ENCODE measurements at places on chromosomes 1 and 21. TPM values are rescaled to one million over a fixed set of nuclear protein-coding genes. Genes with fewer than 3 reads are reported as not detected.

Gene TSSK3
- 3.7 TPM for total RNA-seq

Gene CACNA1S
- total RNA-seq = not detected

Gene RAB42
- total RNA-seq = 6.2 TPM

Gene PLA2G5
- total RNA-seq = 0.69 TPM

Gene OLFML2B
- 0.92 TPM for total RNA-seq

DNA sequence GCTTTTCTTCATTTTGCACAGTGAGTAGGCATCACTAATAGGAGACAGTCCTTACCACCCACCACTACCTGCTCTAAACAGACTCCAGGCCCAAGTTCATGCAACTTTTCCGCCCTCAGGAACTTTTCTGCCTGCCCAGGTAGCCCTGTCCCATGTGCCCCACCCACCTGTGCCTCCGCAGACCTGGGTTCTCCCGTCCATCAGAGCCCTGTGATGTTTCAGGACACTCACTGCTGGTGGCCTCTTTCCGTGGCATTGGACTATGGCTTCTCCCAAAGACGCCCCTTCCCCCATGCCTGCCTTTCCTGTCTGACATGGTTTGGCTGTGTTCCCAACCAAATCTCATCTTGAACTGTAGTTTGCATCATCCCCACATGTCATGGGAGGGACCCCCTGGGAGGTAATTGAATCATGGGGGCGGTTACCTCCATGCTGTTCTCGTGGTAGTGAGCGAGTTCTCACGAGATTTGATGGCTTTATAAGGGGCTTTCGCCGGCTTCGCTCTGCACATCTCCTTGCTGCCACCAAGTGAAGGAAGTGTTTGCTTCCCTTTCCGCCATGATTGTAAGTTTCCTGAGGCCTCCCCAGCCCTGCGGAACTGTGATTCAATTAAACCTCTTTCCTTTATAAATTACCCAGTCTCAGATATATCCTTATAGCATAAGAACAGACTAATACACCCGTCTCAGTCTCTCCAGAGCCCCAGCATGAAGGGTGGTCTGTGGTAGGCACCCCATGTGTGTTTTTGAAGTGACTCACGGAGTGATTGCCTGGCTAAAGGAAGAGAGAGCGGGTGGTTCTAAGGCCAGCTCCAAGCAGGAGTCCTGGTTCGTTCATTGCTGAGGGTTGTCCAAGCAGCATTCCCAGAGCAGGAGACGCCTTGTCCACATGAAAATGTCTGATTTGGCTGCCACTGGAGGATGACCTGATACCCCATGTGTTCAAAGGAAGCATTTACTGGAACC lies 86.0 kb upstream of the ZBTB40 start:
- DNase-seq = no peak

DNA sequence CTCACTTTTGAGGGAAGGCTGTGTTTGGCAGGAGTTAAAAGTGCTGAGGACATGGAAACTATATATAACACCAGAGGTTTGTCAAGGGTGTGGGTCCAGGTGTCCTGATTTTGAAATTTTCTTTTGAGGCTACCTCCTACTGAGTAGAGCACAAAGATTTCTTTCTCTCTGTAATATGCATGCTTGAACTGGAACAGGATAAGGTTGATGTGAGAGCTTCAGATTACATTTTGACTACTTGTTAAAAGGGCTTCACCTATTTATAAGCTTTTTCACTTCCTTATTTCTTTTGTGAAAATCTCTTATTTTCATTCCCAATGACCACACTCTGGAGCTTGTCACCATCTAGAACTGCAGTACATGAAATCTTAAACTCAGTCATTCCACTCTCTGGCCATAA lies 59.8 kb upstream of the PLA2G4A start:
- DNase-seq = no peak

DNA sequence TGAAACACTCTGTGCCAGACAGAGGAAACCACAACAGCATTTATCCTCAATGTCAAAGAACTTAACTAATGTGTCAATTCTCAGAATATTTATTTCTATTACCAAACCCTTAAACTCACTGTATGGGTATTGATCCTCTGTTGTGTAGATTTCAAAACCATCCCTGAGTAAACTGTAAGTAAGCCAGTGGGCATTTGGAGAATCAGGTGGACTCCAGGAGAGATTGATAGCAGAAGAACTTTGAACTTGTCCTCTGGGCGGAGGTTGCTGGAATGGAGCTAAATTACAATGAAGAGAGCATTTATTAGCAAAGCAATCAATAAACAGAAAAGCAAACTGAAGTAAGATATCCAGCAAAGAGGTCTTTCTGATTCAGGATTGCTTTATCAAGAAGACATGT lies 216.1 kb downstream of the USH2A start:
- no peak for DNase-seq

DNA sequence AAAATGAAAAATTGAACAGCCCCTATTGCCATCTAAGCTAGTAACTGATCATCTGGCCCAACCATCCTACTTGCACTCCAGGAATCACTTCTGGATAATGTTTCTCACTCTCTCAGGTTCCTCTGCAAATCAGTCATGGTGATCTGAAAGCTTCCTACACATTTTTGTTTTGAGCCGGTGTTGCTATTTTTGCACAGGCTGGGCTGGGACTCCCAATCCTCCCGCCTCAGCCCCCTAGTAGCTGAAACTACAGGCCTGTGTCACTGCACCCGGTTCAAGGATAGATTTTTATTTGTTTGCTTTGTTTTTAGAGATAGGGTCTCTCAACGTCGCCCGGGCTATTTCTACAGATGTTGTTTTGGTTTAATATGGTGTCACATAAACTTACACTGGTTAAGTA lies 40.5 kb upstream of the HMCN1 start:
- DNase-seq = no peak

GRCh38 chr1:58781541-58782177 lies 2.2 kb downstream of the JUN start:
- peak; percentile 57 for DNase-seq

- DNase-seq = peak; percentile 41
These were observed 62.8 kb downstream of the PCNT start for GRCh38 chr21:46386734-46387088.

GRCh38 chr1:198741744-198742143 lies 102.9 kb downstream of the PTPRC start:
- DNase-seq = no peak

- DNase-seq = no peak
These were observed 56.6 kb upstream of the CPLANE2 start for GRCh38 chr1:16293538-16293937.
